ENCODE measurements at places on chromosomes 1 and 21.

GRCh38 chr1:102434421-102434820, 437.7 kb upstream of the OLFM3 start:
- peak; percentile 75 for DNase-seq

- no peak for DNase-seq
Measured at GRCh38 chr1:90513956-90514355, 203.1 kb downstream of the BARHL2 start.

DNA sequence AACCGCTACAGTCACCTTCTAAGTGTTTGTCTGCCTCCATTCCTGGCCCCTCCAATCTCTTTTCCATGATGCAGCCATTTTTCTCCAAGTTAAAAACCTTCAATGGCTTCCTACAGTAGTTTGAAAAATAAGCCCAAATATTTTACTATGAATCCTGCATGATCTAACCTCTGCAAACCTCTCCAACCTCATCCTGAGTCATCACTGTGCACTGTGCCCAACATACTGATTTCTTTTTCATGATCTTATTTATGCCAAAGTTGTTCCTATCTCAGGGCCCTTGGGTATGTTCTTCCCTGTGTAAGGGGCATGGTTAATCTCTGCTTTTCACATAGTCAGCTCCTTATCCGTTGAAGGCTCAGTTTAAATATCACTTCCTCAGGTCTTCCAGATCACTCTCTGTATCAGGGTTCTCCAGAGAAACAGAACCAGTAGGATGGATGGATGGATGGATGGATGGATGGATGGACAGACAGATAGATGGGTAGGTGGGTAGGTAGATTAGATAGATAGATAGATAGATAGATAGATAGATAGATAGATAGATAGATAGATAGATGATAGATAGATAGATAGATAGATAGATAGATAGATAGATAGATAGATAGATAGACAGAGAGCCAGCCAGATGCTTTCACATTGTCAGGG, 18.1 kb upstream of the PTPN14 start:
- no peak for DNase-seq

DNA sequence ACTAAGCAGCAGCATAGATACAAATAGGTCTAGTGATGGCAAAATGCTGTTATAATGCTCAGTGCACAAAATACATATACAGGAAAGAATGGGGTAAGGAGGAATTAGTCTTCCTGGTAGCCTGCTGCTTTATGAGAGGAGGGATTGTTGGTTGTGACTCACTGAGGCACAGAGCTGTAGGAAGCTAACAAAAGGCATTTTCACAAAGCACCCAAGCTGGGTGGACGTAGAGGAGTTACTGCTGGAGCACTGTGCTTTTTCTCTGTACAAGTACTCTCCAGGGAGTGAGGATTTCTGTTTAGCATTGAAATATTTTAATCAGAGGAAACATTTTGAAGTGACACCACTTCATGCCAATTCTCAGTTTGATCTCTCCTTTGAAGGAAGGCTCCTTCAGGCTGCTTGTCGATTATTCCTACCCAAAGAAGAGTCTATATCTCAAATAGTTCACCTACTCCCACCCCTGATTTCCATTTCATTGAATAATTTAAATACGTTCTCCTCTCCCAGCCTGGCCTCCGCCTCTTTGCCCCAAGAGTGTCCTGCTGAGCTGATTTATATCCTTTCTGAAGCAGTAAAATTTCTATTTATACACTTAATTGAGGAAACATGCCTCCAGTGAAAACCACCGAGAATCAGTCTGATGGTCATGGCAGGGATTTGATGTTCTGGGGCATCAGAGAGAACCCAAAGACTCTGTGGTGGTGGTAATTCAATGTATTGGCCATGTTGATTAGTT, 271.9 kb downstream of the HHAT start:
- DNase-seq: no peak

GRCh38 chr1:59076612-59077011, 220.3 kb upstream of the FGGY start:
- DNase-seq: no peak

- no peak for DNase-seq
Measured at GRCh38 chr1:3842912-3843311, 14.1 kb downstream of the CEP104 start.

- DNase-seq: no peak
Measured at GRCh38 chr1:168643152-168643551, 66.7 kb downstream of the XCL1 start.

DNA sequence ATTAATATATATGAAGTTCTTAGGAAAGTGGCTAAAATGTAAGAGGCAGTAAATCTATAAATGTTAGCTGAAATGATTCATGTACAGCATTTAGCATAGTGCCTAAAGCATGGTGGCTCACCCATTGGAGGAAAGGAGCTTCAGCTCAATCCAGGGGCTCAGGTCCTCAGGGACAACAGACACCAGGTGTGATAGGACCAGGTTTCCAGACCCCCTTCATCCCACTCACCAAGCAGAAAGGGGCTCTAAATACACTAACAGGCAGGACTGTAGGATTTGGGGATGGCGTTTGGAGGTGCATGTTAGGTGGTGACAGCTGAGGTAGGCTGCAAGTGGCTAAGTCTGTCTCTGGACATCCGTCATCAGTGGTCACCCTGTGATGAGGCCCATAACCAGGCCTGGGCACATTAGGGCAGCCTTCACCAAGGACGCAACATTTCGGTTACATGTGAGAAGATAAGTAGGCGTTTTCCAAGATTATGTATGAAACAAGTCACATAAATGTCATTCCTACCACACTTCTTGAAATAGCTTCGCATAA, 233.1 kb downstream of the C1orf94 start:
- DNase-seq: no peak
